ENCODE measurements at places on chromosomes 7 and 10. TPM values are rescaled to one million over a fixed set of nuclear protein-coding genes. Genes with fewer than 3 reads are reported as not detected.

The PNLIPRP3 gene
- not detected for polyA plus RNA-seq

The SUN3 gene
- polyA plus RNA-seq, result not detected

DNA sequence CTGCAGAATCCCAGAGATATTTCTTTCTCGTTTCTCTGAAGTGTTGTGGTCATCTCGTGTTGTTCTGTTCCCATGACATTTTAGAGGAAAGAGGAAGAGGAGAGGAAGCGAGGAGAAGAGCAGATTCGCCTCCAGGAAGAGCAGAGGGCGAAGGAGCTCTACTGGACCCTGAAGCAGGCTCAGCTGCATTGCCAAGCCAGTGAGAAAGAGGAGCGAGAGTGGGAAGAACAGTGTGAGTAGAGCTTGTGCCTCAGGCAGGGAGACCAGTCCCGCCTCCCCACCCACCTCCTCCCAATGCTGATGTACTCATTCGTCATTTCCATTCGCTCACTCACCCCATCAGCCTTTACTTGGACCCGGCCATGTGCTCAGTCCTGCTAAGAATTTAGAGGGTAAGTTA lies 50.8 kb downstream of the SH2D4B start:
- no peak for DNase-seq

GRCh38 chr10:130719448-130719752 lies 583.2 kb downstream of the GLRX3 start:
- no peak for DNase-seq

DNA sequence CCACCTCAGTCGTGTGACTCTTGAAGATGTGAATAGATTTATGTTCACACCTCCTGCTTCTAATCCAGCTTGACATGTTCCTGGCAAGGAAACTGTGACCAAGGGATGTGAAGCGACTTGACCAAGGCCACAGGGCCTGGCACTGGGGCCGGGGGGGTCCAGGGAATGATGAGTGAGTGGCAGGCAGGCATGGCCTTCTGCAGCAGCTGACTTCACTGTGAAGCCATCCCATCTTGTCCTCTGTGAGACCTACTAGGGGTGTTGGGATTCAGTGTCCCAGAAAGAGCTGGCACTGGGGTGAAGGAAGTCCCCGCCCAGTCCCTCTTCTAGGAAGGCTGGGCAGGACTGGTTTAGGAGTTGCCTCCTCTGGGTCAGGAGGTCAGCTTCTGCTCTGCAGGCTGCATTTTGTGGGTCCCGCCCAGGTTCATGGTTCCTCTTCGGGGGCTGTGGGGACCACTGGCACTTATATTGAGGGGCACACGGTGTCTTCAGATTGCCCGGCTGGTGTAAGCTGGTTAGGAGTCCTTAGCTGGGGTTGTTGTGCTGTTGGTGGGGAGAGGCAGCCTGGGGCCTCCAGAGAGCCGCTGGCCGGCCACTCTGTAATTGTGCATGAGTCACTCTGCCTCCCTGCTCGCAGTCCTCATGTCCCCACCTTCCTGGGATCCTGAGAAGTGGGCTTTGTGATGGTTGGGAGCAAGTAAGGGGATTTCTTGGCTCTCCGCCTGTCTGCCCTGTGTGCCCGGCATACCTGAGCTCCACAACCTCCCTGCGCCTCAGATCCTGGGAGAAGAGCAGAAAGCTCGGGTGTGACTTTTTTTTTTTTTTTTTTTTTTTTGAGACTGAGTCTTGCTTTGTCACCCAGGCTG lies 11.0 kb downstream of the ZMIZ1 start:
- DNase-seq, result no peak

GRCh38 chr10:75598998-75599397 lies 167.6 kb downstream of the LRMDA start:
- DNase-seq, result no peak

DNA sequence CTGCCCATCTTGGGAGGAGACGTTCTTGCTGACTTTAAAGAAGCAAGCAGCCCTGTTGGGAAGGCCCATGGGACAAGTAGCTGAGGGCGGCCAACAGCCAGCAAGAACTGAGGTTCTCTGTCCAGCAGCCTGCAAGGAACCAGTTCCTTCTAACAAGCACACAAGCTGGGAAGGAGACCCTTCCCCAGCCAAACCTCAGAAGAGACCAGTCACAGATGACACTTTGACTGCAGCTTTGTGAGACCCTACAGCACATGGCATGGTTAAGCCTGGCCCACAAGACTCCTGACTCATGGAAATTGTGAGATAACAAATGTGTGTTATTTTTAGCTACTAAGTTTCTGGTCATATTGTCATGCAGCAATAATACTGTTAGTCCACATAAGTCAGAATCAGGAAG lies 99.9 kb downstream of the PRLHR start:
- no peak for DNase-seq

- DNase-seq, result no peak
These were observed 230.6 kb downstream of the MLLT10 start for GRCh38 chr10:21764466-21765189.

DNA sequence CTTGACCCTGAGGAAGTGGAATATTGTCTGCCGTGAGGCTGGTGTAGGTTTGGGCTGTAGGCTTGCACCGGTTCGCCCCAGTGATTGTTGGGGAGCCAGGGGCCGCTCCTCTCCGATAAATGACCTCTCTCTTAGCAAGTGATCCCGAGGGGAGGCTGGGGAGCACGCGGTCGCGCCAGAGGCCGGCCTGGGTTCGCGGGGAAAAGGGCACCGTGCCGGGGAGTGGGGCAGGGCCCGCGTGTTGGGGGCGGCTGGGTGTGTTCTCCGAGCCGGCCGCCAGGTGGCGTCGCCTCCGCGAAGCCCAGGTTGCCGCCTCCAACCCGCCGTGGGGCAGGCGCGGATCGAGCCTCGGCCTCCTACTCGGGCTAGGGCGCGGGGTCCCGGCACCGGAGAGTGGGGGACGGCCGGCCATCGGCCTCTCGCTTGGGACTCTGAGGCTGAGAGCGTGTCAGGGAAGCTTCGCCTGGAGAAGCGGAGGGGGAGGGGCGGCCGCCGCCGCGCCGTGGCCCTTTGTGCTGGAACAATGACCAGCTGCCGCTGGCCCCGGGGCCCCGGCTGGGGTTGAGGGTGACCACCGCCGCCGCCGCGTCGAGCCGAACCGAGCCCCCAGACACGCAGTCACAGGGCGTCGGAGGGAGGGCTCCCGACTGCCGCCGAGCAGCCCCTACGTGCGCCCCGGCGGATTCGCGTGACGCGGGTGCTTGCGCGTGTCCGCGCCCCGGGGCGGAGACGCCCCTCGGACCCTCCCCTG lies 442 bp upstream of the LZTS2 start:
- DNase-seq, result no peak

DNA sequence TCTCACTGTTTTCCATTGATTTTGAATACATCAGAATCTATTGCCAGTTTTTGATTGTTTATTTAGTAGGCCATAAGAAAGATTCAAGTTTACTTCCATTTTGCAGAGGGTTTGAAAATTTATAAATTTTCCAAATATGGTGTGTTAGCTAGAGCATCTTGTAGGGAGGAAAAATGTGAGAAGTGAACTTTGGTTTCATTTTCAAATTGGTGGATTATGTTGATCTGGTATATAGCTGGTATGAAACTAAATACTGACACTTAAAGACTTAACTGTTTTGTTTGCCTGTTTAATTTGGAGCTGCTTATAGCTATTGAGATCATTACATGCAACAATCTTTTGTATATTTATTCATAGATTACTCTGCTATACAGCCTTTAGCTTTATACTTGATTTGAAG lies 108.1 kb downstream of the ADAM22 start:
- DNase-seq, result no peak
